Stimulated activated CD8-positive, alpha-beta memory T cell treated with anti-CD3 and anti-CD28 coated beads, Interleukin-2, amount 100 ng/mL, for 1 hour (primary cell): ENCODE measurements at places on chromosomes 5 and 9.

- DNase-seq, result no peak
Measured at GRCh38 chr9:93507768-93508167, 54.4 kb upstream of the FAM120AOS start.

GRCh38 chr9:127549751-127550150 is 62.3 kb upstream of the STXBP1 start:
- no peak for DNase-seq

GRCh38 chr5:79961716-79962574 is 29.1 kb downstream of the MTX3 start:
- DNase-seq, result no peak

GRCh38 chr5:60835554-60835953 is 8.5 kb downstream of the ELOVL7 start:
- no peak for DNase-seq

DNA sequence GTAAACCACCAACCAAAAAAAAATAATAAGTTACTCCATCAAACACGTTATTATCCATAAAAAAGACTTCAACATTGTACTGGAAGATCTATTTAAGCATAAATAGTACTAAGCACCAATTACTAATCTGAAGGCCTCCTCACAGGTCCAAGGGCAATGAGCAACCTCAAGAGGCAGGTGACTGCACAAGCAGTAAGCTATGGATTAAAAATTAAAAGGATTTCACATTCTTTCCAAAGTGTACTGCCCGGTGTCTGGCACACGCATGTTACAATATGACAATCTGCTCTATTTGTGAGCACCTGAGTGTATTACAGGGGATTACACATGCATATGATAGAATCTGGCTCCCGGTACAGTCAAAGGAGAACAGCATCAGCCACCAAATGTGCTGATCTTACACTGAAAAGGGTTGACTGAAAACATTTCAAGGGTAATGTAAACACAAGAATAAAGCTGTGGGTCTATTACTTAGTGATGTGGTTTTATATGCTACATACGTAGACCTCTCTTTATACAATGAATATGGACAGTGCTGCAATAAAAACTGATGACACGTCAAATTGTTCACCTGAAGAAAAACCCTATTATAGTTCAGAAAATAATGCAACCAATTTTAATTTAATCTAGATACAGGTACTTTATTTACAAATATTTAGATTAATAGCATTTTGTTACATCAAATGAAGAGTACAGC is 22.8 kb downstream of the RAB14 start:
- no peak for DNase-seq

GRCh38 chr9:121354141-121354540 is 15.9 kb downstream of the STOM start:
- no peak for DNase-seq

- no peak for DNase-seq
Measured at GRCh38 chr9:116320290-116320689, 166.7 kb downstream of the PAPPA start.

DNA sequence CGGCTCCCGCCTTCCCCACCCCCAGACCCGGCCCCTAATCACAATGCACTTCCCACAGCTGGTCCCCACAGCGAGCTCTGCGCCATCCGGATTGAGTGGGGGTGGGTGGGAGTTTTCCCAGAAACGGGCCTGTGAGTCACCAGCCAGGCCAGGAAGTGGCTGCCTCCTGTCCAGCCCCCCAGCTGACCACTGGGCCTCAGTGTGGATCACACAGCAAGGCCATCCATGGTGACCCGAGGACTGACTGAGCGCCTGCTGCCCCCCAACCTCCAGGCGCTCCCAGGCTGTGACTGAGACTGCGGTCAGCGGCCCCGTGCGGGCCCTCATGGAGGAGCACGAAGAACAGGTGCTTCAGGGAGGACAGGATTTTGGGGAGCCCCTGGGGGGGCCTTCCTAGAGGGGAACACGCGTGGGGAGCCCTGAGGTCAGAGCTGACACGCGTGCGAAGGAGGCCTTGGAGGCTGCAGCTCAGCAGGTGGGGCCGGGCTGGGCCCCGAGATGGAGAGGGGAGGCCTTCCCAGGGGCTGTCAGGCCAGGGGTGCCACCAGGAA is 48.3 kb upstream of the EGFL7 start:
- no peak for DNase-seq

GRCh38 chr5:132469380-132470009 is 21.1 kb downstream of the IRF1 start:
- DNase-seq, result no peak

GRCh38 chr9:97508852-97509251 is 7.4 kb downstream of the TMOD1 start:
- no peak for DNase-seq

DNA sequence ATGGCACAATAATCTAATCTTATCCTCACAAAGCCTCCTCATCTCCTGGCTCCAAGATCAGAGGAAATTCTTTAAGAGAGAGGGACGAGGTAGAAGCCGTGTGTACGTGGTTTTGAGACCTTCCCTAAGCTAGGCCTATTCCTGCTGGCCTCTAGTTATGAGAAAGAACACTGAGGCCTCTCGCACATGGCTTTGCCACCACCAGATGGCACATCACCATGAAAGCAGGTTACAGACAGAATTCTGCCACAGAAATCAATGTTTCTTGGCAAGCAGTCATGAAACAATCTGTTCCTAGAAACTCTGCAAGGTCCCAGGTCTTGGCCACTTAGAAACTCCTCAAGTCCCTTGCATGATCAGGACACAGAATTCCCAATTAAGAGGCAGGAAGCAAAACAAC is 268.2 kb upstream of the TAS2R1 start:
- no peak for DNase-seq

DNA sequence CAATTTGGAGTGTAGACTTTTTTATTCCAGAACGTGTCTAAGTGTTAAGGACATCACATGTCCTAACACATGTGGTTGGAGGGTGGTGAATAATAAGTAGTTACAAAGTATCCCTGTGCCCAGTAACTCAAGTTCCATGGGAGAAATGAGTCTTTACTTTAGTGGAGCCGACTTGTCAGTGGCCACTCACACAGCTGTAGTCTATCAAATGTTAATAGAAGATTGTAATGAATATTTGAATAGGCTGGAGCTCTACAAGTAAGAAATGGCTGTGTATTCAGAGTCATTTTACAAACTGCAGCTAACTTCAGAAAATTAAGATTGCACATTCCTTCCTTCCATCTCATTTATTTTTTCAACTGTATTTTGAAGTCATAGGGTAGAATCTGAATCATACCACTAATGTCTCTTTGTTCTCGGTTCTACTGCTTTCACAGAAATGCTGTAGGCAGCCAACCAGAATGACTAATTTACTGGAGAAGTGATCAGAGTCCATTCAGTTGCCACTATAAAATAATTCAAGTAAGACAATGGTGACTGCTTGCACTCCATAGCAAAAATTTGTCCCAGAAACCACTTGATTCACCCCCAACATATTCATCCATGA is 394.8 kb downstream of the NR2F1-AS1 start:
- DNase-seq, result no peak

DNA sequence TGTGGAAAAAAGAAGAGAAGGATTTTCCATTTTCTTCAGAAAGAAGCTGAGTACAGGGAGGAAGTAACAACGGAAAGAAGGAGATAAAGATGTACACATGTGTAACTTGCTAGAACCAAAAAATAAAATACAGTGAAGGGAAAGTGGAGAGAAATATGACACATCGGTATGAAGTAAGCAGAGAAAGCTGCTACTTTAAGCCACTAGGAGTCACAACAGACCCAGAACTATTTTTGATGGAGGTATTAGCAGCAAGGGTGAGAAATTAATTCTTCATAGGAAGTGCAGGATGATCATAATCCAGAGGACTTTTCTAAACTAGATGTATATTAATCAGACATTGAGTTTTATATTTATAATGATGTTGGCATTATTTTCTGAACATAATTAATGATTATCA is 88.5 kb downstream of the FAM174A start:
- DNase-seq, result no peak

DNA sequence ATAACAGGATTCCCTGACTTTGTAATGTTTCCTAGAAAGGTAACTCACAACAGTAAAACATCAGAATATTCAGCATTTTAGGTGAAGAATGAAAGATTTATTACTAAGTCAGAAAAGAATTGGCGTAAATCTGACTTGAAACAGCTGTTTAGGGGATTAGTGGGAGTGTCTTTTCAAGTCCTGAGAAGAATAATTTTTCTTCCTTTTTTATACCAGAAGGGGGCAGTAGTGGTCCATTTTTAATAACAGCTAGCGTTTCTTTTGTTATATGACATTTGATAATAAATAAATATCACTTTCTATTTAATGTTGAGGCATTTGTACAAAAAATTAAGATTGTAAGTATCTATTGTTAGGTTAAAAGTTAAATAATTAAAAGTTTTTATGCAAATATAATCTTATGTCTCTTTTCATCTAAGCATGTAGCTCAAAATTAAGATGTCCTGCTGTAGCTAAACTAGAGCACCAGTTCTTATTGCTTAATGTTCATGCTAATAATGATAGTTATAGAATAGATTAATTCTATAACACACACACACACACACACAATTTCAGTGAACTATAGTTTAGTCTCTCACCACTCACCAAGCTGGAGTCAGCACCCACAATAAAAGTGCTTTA is 258.7 kb upstream of the ARRDC3 start:
- DNase-seq, result no peak

DNA sequence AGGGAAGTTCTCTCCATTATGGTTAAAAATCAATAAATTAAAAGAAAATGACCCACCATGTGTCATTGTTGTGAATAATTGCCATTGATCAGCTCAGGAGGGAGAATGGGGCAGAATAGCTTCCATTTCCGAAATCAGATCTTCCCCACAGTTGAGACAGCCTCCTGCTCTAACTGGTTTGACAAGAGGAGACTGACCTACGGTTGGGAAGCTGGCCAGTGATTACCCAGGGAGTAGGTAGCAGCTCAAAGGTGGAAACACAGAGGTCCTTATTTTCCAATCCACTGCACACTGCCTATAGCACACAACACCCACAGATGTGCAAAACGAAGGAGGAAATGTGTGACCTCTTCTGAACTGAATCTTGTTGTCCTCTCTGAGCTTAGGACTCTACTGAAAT is 69.0 kb upstream of the DAPK1 start:
- DNase-seq, result no peak

- no peak for DNase-seq
Measured at GRCh38 chr5:122156724-122157325, 27.5 kb downstream of the ZNF474 start.

GRCh38 chr5:174455301-174455700 is 269.1 kb upstream of the MSX2 start:
- DNase-seq, result no peak

- DNase-seq, result no peak
Measured at GRCh38 chr9:70422371-70423043, 8.1 kb upstream of the KLF9 start.

GRCh38 chr9:126117158-126117425 is 209.5 kb upstream of the MVB12B start:
- DNase-seq, result no peak

DNA sequence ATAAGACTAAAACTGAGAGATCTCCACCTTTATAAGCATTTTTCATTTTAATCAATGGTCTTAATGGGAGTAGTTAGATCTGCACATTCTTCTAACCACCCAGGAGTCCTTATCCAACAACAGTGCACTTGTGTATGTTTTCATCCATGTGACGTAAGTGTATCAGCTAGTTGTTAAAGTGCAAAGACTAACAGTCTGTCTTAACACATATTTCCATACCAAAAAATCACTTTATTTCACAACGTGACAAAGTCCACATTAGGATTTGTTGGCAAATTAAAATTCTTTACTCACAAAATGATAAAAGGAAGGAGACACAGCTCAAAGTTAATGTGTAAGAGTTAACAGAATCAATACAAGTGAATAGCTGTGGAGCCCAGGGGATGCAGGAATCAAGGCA is 1.9 kb upstream of the SMC2 start:
- no peak for DNase-seq

GRCh38 chr5:173542159-173542558 is 74.3 kb downstream of the BOD1 start:
- DNase-seq, result no peak

DNA sequence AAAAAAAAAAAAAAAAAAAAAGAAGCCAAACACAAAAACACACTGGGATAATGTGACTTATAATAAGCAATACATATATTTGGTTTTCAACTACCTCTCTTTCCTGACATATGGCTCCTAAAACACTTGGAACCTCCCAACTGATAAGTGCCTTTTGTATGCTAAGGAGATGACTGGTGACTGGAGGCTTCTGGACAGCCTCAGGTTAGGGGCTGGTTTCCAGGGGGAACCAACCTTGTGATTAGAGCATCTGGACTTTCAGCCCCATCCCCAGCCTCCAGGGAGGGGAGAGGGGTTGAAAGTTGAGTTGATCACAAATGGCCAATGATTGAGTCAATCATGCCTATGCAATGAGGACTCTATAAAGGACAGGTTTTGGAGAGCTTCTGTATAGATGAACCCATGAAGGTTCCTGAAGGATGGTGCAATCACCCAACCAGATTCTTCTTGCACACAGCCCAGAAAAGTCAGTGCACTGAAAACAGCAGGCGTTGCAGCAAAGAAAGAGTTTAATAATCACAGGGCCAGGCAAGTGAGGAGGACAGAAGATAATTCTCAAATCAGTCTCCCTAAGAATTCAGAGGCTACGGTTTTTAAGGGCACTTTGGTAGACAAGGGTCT is 276.7 kb downstream of the AUH start:
- DNase-seq, result no peak

GRCh38 chr5:57417971-57418370 is 64.6 kb downstream of the ACTBL2 start:
- no peak for DNase-seq

DNA sequence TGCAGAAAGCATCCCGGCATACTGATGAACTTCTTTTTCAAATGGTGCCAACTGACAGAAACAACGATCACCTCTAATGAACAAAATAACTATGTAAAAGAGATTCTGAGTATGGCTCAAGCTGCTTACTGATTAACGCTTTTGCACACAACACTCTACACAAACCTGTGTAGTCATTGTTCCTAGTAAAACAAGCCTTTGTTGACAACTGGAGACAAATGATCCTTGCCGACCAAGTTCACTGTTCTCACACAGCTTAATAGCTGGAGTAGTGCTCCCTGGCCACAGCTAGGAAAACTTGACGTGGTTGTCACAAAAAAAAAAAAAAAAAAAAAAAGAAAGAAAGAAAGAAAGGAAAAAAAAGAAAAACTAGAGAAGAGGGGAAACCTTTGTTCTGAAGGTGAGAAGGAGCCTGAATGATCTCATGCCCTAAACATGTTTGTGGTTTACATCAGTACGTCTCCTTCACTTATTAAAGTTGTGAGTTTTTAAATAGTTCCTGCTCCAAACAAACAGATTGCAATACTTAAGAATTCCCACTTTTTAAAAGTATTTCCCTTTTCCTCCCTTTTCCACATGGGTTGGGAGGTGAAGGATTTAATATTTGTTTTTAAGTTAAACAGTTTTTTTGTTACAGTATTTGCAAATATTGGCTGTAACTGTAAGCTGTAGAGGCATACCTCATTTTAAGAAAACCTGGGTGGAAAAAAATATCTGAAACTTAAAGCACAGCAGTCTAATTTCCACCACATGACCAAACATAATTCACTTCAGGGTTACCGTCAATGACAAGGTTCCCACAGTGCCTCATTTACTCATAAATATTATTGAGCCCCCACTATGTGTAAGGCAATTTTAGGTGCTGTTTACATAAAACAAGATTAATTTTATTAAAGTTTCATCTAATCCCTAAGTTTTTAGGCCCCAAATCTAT is 63.7 kb downstream of the GLIS3 start:
- no peak for DNase-seq
